Activated T-helper 1 cell treated with anti-CD3 and anti-CD28 coated beads, Interleukin-12 subunit alpha, Interleukin-12 subunit beta, Interleukin-2, Interleukin-4 antibody, amounts not matched to agents 30 ng/mL and 10 ng/mL and 1 ng/mL, durations not matched to agents 14 hours and 24 hours and 36 hours (primary cell): ENCODE measurements at places on chromosomes 12 and 14.

DNA sequence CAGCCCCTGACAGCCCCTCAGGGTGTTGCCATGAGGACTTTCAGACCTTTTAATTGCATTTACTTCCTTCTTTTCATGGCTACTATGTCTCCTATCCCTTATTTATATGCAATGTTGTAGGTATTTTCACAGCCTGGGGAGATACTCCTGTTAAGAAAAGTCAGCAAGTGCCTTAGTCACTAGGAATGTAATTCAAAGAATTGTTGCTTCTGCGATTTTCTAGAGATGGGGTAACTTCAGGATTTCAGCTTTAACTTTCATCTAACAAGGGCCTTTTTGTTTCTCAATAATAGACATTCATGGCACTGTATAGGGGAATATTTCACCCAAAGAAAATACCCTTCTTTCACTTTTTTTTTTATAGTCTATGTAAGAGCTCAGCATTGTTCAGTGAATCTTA, 533.3 kb upstream of the MIS18BP1 start:
- DNase-seq = no peak

DNA sequence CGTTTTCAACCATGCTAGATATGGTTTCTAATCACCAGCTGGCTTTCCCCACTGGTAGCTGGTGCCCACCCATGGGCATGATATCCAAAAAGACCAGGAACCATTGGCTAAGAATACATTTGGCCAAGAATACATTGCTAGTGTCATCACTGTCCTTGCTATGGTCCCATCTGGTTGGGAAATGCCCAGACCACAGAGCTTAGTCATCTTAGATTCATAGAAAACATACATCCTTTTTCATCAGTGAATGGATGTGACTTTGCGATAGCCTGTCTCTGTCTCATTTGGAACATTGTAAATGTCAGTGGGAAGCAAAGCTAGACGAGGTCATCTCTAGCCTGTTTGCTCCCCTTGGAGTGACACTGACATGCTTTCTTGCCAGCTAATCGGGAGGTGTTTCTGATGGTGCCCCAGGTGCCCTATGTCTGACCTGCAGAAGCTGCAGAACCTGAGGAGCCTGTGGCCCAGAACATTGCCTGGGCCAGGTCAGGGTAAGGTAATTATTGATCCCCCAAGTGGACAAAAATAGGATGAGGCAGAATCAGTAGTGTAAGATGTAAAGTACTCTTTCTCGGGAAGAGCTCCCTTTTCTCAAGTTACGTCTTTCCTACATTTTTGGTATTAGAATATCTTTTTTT, 194.8 kb downstream of the SLC41A2 start:
- DNase-seq = no peak

GRCh38 chr12:113467142-113467501, 4.5 kb downstream of the LHX5 start:
- DNase-seq = no peak

- no peak for DNase-seq
Observed at GRCh38 chr14:100754020-100754419, 27.3 kb downstream of the DLK1 start.

DNA sequence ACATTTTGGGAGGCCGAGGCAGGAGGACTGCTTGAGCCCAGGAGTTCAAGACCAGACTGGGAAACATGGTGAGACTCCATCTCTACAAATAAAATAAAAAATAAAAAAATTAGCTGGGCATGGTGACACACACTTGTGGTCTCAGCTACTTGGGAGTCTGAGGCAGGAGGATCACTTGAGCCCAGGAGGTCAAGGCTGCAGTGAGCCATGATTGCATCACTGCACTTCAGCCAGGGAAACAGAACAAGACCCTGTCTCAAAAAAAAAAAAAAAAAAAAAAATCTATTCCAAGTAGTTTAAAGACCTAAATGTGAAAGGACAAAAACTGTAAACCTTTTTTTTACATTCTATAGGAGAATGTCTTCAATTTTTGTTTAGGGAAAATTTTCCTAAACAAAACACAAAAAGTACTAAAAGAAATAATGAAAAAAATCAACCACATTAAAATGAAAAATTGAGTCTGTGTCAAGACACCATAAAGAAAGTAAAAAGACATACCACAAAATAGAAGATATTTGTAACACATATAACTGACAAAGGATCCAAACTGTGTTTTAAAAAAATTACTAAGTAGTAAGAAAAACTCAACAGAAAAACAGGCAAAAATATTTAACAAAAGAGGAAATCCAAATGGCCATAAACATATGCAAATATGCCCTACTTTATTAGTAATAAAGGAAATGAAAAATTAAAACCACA, 17.0 kb downstream of the TMEM116 start:
- no peak for DNase-seq

GRCh38 chr14:77103475-77103874, 5.4 kb downstream of the CIPC start:
- DNase-seq = no peak

- DNase-seq = peak; percentile 59
Observed at GRCh38 chr12:127145929-127146789, 1120.8 kb upstream of the TMEM132C start.

DNA sequence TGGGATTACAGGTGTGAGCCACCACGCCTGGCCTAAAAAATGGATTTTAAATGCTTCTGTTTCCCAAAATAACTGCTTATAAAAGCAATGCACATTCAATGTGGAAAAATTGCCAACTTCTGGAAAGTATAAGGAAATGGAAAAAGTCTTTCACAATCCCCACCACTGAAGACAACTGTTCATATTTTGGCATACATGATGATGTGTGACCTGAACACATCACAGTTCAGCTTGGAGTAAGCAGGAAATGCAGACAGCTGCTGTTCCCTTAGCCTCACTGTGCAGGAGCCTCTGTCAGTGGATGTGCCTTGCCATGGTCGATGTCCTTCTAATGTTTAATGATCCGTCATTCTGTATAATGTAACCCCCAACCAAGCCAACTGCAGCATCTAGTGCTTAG, 5.2 kb downstream of the MTERF2 start:
- DNase-seq = no peak

GRCh38 chr14:30849354-30849753, 25.0 kb upstream of the COCH start:
- no peak for DNase-seq

GRCh38 chr12:102551186-102551585, 70.8 kb upstream of the IGF1 start:
- DNase-seq = no peak

DNA sequence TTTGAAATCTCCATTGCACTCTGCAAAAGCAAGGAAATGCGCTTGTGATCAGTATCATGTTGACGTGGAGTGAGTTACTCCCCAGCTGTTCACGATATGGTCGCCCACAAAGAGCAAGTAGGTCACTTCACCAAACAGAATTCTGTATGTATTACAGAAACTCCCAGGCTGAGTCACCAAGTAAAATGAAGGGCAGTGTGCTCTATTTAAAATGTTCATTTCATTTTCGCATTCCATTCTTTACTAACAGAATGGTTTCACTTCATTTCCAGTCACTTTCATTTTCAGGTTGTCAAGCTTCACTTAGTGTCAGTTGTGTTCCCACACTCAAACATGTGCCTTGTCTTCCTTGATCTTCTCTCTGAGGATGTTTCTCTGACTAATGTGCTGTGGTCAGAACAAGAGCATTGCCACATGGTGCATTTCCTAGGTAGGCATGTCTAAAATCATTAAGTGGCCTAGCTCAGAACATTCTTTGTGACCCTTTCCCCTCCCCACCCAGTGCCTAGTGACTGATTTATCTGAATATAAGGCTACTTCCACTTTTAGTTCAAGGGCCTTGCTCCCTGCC, 391.2 kb downstream of the RAD51B start:
- peak; percentile 55 for DNase-seq

DNA sequence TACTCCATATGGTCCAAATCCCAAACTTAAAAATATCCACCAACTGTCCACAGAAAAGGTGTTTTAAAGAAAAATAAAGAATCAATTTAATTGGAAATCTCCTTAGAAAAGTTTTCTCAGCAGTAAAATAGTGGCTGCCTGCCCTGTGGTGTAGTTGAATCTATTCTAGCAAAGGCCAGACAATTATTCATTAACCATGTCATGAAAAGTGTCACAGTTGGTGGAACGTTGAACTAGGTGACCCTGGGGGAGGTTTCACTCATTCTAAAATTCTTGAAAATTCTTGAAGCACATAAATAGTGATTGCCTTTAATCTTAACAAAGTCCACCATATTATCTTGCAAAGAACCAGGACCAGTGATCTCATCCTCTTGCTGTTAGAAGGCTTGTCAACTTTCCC, 78.4 kb upstream of the GZMB start:
- DNase-seq = no peak

DNA sequence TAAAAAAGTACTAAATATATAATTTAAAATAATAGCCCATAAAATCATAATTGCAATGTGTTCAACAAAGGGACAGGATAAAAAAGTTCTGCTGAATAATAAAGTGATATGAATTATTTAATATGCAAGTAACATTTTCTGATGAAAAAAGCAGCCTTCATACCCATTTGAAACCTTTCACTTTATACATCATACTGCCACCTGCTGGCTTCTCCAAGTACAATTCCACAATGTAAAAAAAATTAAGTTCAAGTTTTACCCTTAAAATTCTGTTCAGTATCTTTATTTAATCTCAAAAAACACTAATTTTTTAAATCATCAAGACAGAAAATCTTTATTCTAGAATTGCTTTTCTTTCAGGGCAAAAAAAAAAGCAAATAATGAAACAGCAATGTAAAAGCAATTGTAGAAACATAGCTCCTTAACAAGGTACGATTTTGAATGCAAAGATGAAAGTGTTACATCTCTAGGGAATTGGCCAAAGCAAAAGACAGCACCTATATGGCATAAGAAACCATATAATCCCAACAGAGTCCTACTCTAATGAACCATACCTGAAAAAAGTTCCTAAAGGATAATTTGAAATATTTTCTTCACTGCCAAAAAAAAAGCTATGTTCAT, 15.0 kb downstream of the MDM1 start:
- no peak for DNase-seq

DNA sequence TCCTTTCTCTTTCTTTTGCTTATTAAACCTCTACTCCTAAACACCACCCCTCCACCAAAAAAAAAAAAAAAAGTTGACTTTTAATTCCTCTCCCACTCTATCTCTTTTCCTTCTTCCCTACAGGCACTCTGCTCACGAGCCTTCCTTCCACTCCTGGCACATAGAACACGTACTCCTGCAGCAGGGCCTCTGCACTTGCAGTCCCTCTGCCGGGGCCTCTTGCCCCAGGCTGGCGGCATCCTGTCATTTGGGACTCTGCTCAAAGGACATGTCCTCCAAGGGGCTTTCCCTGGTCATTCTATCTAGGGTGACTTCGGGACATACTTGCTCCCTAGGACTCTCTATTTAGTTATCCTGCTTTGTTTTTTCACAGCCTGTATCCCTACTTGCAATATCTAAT, 7.7 kb downstream of the FOS start:
- no peak for DNase-seq

DNA sequence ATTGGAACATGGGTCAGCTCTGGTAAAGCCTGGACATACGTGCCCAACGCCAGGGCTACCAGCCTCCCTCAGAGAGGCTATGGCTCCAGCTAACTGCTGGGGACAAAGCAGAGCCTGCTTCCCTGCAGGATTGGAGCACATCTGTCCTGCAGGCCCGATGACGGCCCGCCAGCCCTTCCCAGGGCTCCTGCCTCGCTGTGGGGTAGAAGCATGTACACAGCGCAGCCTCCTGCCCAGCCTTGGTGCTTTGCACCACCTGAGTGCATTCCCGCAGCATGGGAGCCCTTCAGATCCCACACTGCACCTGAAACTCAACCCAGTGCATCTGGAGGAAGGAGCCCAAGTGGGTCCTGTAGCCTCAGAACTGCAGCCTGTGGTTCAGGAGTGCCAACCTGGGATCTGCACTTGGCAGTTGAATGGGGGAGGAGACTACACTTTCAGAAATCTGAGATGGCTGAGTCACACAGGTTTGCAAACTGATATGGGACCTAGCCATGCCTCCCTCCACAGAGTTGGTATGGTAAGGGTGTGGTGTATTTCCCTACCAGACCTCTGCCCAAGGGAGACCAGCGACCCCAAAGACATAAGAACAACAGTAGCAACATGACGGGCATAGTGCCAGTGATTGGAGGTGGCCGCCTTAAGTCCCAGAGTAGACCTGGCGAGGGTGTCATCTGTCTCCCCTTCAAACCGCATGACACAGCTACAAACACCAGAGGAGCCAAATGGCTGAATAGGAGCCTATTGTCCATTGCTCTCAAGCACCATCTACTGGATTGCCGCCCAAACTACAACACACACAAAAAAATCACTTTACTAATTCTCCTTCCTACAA, 273.9 kb upstream of the MIS18BP1 start:
- DNase-seq = no peak

DNA sequence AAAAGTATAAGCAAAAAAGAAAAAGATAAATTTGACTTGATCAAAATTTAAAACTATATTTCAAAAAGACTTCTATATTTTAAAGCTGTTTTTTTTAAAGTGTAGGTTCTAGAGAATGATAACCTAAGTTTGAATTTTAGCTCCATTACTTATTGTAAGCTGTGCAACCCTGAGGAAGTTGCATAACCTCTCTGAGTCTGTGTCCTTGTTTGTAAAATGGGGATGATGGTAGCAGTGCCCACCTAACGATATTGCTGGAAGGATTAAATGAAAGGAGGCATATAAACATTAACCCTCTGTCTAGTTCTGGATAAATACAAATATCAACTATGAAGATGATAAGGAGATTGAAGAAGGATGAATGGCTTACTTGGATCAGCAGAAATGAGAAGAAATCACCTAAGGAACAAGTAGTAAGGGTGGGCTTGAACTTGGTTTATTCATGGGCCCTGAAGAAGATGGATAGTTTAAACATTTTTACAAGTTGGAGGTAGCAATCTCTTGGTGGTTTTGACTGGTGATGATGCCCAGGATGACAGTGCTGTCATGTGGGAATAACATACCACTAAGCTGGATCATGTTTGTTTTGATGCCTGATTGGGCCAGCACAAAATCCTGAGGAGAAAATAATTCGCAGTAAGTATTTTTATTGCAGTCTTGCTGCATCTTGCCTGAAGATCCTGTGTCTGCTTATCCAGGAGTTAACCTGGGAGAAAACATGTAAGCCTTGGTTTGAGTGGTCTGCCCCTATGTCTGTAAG, 35.0 kb downstream of the TXNRD1 start:
- no peak for DNase-seq

- no peak for DNase-seq
Observed at GRCh38 chr14:20295067-20295466, 10.7 kb downstream of the TTC5 start.

- no peak for DNase-seq
Observed at GRCh38 chr12:30440826-30441602, 254.7 kb downstream of the IPO8 start.

- DNase-seq = no peak
Observed at GRCh38 chr12:79886917-79887519, 47.9 kb downstream of the PPP1R12A start.
